ENCODE measurements at places on chromosomes 5 and 9.

GRCh38 chr9:113682297-113682771 is 193.8 kb upstream of the ZNF618 start:
- DNase-seq = peak; percentile 42

DNA sequence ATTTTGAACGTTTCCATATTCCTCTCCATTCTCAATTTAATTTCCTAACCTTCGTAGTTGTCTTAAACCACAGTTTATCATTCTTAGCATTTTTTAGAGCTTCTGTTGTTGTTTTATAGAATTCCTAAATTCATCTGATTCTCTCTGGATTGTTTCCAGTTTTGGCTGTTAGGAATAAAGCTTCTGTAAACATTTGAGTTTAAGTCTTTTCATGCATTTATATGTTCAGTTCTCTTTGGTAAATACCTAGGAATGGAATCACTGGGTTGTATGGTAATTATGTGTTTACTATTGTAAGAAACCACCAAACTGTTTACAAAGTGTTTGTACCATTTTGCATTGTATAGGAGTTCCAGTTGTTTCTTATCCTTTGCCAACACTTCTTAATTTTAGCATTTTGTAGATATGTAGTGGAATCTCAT is 29.7 kb downstream of the GPR21 start:
- no peak for DNase-seq

DNA sequence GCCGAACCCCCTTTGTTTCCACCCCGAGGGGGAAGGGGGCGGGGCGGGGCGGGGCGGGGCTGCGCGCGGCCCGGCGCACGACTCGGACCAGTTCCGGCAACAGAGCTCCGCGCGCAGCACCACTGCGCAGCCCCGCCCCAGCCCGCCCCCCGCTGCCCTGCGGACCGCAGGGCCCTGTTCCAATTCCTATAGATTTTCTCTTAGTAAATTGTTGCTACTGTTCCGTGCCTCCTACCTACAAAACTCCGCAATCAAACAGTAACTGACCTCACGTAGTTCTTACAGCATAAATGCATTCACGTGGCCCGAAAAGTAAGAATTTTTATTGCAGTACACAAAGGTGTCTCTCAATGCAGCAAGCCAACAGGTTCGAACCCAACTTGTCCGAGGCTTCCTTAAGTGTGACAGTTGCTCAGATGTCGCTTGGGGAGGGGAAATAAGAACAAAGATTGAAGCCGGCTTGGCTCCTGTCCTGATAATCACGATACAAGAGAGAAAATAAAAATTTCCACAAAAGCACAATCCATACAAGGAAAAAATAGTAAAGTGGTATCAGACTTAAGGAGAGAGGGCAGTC is 1.2 kb upstream of the RNF38 start:
- DNase-seq = peak; percentile 51

DNA sequence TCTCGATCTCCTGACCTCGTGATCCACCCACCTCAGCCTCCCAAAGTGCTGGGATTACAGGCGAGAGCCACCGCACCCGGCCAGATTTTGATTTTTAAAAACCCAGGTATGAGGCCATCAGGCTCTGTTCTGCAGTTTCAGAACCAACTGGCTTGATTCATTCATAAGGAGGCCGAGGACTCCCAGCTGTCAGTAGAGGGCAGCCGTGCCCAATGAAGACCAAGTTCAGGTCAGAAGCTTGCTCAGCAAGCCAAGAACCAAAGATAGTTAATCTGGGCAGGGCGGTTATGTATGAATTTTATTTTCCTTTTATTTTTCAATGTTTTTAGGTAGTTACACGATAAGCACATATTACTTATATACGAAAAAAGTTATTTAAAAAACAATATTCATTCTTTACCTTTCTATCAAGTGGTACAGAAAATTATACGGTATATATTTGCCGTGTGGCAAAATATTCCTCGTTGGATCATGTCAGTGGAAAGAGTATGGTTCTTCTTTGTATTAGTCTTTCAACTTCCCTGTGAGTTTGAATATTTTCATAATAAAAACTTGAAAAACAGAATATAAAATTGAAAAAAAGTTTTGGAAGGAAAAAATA is 18.0 kb downstream of the MGAT1 start:
- peak; percentile 16 for DNase-seq

- no peak for DNase-seq
Observed at GRCh38 chr5:173395257-173395932, 67.2 kb upstream of the STC2 start.

DNA sequence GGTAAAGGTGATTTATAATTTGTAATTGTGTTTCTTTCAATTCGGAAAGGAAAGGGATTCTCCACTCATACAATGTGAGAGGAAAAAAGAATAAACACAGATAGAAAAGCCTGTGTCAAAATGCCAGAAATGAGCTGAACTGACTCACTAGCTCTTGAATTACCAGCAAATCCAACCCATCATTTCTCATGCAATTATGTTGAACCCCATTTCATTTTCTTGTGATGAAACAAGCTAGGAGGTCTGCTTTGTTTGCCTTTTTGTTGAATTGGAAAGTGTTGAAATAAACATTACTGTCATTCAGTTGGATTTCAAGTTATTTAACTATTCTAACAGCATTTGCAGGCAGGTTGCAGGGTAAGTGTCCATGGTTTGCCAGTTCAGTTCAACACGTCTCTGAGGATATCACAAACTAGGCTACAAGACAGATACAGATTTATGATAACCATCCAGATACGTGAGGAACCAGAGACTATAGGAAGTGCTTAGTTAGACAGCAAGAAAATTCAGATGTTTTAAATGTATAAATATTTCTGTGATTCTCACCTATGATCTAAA is 547.2 kb downstream of the MAT2B start:
- no peak for DNase-seq

Data from NCI-H510A treated with DMSO at 0.1 percent for 48 hours (cell line).